ENCODE measurements at places on chromosomes 11 and 22.

GRCh38 chr11:22884217-22884616 lies 23.9 kb upstream of the CCDC179 start:
- DNase-seq = peak; percentile 10

- DNase-seq = no peak
Observed at GRCh38 chr22:22916215-22916951, 28.8 kb downstream of the IGLL5 start.

DNA sequence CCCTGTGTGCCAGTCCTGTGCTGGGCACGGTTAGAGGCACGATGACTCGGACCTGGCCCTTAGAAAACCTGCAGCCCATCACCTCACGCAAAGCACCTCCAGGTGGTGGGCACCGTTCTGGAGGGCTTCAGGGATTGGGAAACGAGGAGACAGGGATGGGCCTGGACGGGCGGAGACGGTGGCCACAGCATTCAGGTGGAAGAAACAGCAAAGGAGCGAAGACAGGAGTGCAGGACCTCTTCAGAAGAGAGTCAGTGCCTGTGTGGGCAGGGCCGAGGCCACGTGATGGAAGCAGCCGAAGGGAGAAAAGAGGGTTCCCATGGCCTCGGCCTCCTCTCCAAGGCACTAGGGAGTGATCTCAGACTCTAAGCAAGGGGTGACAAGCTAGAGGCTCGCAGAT lies 8.1 kb upstream of the SLC22A12 start:
- no peak for DNase-seq

- DNase-seq = no peak
Observed at GRCh38 chr11:2466869-2467694, 22.3 kb downstream of the KCNQ1 start.

DNA sequence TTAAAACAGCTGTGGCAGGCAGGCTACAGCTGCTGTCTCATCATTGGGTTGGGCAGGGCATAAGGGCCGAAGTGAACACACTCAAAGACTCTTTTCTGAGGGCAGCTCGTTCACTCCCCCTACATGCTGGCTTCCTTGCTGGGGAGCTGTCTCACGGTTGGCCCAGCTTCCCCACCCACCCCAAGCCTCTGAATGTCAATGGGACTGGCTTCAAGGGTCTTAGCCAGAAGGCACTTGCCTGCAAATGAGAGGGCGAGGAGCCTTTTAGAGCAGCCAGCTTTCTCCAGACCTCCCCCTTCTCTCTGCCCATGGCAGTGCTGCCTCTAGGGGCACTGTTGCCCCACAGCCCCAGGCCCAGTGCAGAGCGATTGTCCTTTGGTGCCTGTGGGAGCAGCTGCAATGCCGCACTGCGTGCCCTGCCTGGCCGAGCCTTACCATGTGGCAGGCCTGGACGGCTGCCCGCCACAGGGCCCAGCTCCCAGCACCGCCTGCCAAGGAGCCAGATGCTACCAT lies 94.7 kb upstream of the RASSF10 start:
- DNase-seq = no peak

DNA sequence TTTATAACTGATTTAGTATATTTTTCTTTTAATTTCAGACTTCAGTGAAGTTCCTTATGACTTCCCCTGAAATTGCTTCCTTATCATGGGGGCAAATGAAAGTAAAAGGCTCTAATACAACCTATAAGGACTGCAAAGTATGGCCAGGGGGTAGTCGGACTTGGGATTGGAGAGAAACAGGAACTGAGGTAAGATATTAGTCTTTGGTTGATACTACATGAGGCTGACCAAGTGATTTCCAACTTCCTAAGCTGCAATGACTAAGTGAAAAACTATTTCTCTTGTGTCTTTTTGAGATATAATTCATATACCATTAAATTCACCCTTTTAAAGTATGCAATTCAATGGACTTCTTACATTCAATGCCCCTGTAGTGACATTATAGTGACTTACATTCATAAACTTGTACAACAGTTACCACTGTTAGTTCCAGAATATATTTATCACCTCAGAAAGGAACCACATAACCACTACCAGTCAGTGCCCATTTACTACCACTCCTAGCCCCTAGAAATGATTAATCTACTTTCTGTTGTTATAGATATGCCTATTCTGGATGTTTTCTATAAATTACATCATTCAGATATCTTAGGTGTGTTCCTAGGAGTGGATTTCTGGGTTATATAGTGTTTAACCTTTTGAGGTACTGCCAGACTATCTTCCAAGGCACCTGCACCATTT lies 21.6 kb downstream of the AAMDC start:
- no peak for DNase-seq

DNA sequence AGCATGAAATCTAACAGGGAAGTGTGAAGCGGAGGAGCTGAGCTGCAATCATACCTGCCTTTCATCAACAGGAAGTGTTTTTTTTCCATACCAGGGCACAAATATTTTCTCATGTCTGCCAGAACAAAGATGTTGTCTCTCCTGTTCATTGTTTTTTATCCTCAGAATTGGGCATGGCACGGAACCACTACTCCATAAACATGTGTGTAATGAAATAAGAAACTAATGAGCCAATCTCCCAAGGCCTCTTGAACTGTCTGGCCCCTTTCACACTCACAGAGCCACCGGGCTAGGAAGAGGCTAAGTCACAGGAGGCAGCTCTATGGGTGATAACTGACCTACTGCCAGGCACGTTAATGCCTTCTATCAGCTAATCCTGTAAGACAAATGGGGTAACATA lies 124.4 kb downstream of the ETS1 start:
- no peak for DNase-seq

- DNase-seq = no peak
Observed at GRCh38 chr11:106216281-106216680, 138.8 kb downstream of the AASDHPPT start.

DNA sequence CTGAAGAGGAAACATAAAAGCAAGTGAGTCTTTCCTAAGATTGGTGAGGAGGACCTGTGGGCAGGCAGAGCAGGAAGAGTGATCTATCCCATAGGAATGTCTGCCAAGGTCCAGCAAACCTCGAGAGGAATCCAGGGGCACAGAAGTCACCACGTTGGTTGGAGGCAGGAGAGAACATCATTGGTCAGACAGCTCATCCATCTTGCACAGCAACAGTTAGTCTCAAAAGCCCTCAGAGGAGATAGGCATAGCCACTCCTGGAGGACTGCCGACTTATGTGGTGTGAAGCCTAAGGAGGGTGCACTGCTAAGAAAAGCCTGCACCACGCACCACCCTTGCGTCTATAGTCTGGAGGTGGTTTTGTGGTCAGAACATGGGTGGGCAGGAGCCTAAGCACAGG lies 109.1 kb downstream of the RASSF10 start:
- DNase-seq = no peak

DNA sequence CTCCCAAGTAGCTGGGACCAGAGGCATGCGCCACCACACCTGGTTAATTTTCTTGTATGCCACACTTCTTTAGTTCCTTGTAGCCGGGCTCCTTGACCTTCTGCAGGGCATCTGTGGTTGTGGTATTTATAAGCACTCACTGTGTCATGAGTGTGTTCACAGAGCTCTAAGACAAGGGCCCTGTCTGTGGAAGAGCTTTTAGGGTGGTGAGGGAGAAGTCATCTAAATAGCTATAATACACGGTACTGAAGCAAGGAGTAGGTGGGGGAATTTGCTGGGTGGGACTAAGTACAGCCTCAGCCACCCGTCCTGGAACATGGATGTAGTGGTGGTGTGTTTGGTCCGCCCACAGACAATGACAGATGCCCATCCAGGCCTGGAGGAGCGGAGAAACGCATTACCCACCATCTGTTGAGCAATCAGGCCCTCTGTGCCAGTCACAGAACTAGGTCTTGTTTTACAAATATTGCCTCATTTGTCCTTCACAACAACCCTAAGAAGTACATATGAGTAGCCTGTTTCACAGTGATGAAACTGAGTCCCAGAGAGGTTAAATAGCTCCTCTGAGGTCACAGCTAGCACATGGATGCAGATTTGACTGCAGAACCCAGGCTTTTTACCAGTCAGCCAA lies 10.1 kb downstream of the ACO2 start:
- no peak for DNase-seq

DNA sequence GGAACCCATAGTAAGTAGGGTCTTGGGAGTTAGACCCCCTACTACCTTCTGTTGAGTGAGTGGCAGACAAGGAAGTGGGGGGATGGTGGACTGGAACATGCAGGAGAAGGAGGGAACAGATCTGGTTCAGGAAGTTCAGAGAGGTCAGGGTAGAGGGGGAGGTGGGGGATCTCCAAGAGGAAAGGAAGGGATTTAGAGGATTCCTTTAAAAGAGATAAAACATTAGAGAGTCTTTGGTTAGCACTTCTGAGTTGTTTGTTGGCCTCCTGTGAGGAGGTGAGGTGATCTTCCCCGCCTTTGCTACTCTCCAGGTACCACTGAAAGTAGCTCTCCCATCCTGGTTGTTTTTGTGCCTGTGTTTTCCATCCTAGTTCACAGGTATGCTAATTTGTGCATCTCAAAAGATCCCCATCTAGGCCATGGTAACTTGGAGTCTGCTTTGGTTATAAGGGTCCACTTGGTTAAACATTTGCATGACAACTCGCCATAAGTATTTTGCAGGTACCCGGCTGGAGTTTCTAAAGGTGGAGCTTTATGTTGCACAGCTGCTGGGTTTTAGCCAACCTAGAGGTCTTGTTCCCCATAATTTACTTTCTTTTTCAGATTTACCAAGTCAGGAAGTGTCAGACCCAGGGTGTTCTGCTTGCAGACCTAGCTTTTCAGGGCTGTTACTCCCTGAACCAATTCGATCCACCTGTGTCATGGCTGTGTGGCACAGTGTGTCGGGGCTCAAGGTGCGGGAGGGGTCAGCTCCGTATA lies 79.3 kb upstream of the SORL1 start:
- DNase-seq = no peak

DNA sequence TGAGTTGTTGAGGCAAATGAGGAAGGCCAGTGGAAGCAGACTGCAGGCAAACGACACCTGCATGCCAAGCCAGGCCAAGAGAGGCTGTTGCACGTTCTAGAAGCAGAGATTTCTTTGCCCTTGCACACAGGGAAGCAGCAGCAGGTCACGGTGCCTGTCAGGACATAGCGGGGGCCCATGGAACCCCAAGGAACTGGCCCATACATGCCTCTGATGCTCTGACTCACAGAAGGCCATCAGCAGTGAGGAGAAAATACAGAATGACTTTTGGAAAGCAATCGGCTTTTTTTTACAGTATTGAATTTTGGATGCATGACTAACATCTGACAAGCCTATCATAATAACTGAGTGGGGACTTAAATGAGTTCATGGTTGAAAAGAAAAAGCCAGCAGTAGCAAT lies 123.9 kb downstream of the MPPED1 start:
- no peak for DNase-seq

DNA sequence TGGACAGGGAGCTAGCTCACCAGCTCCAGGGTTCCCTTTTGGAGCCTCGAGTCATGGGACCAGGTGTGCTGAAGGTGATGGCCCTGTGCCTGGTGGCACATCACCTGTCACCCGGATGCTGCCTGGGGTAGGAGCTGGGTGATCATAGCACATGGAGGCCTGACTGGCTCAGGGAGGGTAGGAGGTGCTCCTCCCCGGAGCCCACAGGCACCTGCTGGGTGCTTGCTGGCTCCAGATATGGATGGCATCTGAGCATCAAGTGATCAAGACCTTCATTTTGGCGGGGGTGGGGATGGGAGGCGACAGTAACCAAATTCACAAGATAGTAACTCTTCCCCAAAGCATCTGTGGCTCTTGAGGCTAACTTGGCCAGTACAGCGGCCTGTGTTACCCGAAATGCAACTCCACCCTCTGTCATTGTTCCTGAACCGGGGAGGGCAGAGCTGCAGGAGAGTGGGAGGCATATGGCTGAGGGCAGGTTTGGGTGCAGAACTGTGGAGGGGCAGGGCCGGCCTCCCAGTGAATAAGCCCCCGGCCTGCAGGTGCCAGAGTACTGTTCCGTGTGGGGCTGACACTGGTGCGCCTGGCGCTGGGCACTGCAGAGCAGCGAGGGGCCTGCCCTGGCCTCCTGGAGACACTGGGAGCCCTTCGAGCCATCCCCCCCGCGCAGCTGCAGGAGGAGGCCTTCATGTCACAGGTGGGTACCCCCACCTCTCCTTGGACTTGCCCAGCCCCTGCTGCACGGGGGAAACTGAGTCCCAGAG lies 4.7 kb downstream of the TBC1D10C start:
- DNase-seq = no peak

DNA sequence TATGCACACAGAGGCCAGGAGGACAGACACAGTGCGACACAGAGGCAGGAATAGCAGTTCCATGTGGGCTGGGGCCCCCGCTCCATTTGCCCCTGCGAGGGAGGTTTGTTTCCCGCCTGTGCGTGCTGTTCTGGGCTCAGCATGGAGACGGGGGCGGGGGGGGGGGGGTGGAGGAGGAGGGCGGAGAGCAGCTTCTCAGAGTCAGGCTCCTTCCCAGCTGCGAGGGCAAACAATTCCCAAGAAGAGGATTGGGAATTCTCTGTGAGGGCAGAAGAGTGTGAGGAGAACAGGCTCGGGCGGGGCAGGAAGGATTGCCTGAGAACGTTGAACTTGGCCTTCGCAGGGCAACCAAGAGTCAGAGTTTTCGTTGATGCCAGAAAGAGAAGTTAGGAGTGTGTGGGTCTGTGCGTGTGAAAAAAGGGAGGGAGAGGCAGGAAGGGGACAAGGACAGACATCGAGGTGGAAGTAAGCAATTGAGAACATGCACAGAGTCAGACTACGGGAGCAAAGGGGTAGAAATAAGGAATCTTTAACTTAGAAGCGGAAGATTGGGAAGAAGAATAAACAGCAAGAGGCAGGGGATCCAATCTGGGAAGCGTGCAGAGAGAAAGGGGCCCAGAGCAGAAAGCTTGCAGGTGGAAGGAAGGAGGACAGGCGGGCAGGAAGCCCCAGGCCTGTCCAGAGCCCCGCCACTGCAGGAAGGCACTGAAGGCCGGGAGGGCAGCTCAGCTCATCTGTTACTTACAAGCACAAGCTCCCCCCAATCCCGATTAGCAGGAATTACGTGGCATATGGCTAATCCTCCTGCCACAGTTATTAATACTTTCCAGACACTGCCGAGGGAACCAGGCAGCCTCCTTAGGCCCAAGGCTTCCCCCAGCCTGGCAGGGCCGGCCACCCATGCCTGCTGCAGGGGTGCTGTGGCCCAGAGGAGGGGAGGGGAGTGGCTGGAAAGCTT lies 15.6 kb upstream of the JAM3 start:
- DNase-seq = no peak

Data from LNCaP clone FGC (cell line).